ENCODE measurements at places on chromosomes 12 and 14.

DNA sequence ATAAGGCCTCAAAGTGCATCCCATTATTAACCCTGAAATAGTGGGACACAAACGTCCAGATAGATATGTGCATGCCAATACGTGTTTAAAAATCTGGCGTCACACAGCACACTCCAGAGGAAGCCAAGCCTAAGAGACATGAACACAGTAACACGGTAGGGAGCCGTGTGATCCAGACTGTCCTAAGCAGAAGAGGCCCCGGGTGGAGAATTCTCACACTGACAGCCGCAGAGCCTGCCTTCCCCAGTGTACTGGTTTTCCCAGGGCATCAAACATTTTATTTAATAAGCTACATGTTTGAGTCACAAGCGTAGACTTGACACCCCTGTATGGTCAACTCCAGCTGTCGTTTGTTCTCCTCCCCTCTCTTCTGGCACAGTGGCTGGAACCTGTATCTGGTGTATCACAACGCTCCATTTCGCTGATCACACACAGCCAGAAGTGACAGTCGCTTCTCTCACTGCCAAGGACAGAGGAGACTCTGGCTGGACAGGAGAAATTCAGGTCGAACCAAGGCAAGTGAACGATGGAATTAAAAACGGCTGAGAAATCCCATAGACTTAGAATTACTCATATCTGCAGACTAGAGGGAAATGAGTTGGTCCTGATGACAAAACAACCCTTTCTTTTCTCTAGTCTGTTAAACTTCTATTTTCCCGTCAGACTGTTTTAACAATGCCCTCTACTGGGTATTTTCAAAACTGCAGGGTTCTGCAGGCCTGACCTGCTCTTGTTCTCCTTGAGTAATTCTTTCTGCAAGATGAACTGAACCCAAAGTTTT lies 359.9 kb downstream of the RGS6 start:
- DNase-seq = peak; percentile 25

DNA sequence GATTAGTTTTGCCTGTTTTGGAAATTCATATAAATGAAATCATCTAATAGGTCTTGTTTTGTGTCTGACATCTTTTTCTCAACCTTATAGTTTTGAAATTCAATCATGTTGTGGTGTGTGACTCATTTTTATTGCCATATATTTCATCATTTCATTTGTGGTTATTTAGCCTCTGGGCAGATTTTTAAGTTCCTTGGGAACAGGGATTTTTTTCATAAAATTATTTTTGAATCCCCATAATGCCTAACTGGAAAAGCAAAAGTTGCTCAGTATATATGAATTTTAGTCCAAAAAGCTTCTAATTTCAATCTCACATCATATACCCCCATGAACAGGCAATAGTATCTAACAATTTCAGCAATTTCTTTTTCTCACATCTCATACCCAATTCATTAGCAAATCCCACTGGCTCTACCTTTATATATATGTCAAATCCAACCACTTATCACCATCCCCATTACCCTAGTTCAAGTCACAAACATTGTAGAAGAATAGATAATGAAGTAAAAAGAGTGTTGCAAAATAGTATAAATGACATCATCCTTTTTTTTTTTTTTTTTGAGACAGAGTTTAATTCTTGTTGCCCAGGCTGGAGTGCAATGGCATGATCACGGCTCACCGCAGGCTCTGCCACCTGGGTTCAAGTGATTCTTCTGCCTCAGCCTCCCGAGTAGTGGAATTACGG lies 2.6 kb upstream of the OR6J1 start:
- DNase-seq = no peak

DNA sequence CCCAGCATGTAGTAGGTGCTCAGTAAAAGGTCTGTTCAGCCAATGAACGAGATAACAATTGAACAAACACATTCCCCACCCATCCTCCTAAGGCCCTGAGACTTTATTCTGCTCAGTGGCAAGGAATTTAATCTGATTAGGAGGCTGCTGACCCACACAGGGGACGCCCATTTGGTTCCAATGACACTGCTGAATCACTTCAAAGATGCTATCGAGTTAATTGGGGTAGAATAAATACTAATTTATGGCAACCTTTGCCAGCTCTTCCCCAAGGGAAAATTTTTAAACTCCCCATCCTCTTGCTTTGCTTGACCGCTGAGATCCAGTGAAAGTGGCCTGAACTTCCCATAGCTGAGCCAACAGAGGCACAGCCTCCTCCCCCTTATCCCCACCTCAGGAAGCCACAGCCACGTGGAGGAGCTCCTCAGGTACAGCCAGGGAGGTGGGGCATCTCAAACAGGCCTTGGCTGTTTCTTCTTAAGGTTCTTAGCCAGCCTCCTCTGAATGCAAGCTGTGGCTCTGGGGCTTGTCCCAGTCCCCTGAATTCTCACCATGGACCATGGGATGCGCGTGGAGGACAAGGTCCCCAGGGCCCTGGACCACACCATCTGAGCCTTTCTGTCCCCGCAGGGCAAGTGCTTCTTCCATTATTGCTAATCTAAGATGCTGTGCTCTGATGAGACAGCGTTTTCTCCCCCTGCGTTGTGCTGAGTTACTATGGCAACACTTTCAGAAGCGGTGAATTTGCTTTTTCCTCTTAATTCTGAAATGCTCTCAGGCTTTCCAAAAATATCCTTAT lies 26.7 kb downstream of the C14orf132 start:
- DNase-seq = no peak

- DNase-seq = no peak
Measured at GRCh38 chr12:111761099-111761498, 5.6 kb upstream of the ALDH2 start.

GRCh38 chr12:91766454-91766853 lies 379.2 kb downstream of the BTG1 start:
- no peak for DNase-seq

- DNase-seq = no peak
Measured at GRCh38 chr14:101591121-101591520, 29.8 kb downstream of the DIO3 start.

DNA sequence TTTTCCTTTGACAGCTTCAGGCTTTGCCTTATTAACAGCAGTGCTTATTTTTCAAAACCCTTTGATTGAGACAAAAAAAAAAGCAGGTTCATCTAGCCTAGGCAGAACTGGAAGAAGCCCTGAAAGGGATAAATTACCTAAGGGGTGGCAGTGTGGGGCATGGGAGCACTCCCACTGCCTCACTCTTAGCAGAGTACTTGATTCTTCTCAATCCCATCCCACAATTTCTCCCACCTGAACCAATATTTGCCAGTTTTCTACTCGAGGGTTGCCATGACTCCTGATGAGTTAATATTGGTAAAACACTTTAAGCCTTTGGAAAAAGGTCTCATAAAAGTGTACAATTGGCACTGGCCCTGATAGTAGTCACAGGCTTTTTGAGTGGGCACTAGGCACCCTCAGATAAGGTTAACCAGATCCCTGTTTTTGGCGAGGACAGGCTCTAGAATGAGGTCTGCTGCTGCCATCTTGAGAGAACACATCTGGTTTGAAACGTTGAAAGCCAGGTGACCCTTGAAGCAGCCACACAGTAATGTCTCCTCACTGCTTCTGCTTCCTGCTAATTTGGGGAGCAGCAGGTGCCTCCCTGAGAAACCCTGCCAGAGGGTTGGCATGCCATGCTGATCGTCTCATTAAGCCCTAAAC lies 320.0 kb downstream of the RAD51B start:
- no peak for DNase-seq

DNA sequence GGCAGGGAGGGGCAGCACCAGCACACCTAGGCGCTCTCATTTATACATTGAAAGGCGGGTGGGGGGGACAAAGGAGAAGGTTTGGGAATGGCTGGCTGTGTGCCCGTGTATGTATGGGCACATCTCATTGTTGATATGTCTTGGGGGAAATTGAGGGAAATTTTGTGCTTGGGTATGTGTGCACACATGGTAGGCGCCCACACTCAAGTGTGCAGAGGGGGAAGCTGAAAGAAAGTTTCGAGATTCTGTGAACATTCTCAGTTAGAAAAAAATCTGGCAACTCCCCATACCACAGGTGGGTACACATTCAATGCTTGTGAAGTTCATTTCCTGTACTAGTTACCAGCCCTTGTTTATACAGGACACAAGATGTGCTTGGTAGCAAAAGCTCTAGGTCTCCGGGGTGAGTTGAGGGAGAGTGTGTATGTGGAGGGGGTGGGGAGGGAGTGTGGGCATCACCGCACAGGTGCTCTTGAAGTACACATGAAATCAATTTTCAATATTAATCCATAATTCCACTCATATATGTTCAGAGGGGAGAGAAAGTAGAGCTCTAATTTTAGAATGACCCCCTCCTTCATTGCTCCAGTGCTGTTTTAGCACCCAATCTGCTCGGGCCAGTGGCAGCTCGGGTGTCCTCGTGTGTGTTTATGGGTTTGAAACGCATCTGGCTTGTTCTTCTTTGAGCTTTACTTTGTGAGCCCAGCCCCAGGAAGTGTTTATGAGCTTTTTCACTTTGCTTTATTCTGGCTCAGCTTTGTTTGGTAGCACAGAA lies 286.0 kb downstream of the ZFP36L1 start:
- DNase-seq = no peak

DNA sequence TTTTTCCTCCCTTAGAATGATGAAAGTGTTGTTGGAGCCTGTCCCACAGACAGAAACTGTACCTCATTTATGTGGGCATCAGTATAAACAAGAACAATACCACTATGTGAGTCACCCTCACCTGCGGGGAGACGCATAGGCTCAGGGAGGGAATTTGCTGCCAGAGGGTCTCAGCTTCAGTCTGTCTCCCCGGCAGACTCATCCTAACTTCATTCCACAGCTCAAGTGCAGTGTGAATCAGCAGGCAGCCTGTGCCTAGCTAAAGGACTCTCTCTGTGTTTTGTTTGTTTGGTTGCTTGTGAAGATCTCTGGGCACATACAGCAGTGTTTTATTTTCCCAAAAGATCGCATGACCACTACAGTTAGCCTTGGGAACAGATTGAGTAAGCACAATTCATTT lies 98.9 kb downstream of the PRKCH start:
- DNase-seq = peak; percentile 29

- no peak for DNase-seq
Measured at GRCh38 chr12:8590842-8591545, 21.7 kb downstream of the AICDA start.

- DNase-seq = no peak
Measured at GRCh38 chr12:132622437-132623071, 4.0 kb downstream of the P2RX2 start.

DNA sequence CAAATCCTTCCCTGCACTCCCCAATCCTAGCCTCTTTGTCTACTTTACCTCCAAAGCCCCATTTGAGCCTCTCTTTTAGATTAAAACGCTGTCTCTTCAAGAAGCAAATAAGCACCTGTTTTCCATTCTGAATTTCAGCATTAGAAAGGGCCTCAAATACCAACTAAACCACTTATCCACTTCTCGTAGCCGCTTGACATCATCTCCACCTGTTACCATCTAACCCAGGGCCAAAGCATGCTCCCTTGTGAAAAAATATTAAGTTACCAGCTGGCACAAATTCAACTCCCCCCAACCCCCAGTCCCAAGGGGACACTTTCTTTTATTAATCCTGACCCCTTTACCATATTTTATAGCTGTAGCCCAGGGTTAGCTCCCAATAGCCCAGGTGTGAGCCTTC lies 43.1 kb downstream of the GPHB5 start:
- no peak for DNase-seq

GRCh38 chr12:124906606-124907261 lies 7.7 kb downstream of the UBC start:
- DNase-seq = peak; percentile 92

DNA sequence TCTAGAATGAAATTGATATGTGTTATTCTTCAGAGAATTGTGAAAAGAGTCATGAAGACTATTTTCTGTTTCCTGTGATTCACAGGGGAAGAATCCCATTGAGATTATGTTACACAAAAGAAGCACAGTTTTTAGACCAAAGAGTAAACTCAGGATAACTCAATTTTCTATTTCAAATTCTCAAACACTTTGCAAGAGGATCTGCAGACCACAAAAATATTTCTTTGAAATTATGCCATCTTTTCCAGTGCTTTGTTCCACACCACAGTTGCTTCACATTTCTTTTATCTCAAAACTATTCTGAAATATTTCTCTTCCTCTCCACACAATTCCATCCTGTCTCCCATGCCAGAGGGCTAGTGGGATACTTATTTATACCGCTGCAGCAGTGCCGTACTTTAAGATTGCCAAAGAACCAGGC lies 188.9 kb upstream of the FOXG1 start:
- no peak for DNase-seq

GRCh38 chr14:26213846-26214575 lies 383.8 kb downstream of the NOVA1 start:
- DNase-seq = no peak

DNA sequence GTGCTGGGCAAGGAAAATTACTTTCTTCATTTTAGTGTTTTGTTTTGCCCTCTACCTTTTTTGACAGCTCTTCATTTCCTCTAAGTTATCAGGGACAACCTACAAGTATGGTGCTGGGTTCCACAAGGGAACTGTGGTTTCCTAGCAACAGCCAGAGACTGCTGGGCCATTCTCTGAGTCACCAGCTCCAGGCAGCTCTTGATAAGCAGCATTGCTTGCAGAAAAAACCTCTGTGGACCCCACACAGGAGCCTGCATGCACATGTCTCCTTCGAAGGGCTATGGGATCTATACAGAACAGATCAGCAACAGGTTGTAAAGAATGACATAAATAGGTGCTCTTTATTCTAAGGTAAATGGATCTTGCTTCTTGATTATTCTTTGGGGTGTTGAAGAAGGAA lies 81.0 kb upstream of the CCDC196 start:
- no peak for DNase-seq

- peak; percentile 65 for DNase-seq
Measured at GRCh38 chr12:24948757-24949722, at the start of gene BCAT1. Gene BCAT1 (minus strand): TSS chr12:24949101. CDS start chr12:24948932, 169 bp downstream.

GRCh38 chr12:56614627-56615026 lies 15.5 kb downstream of the BAZ2A start:
- DNase-seq = no peak

DNA sequence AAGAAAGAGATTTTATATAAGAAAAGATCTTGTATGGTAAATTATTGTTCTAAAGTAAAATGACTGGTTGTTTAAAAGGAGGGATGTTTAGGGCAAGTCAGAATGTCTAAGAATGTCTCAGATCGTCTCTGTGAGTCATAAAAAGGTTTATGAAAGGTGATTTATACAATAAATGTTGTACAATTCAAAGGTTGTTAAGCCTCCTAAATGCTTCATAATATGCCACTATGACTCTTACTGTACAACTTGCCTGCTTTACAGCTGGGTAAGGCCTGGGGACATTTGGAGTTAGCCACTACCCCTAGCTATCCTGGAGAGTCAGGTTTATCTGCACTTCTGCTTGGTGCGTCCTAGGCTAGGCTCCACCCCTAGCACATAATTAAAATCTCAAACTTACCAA lies 927.4 kb downstream of the FSCB start:
- no peak for DNase-seq

- no peak for DNase-seq
Measured at GRCh38 chr12:26786865-26787514, 46.0 kb downstream of the ITPR2 start.

DNA sequence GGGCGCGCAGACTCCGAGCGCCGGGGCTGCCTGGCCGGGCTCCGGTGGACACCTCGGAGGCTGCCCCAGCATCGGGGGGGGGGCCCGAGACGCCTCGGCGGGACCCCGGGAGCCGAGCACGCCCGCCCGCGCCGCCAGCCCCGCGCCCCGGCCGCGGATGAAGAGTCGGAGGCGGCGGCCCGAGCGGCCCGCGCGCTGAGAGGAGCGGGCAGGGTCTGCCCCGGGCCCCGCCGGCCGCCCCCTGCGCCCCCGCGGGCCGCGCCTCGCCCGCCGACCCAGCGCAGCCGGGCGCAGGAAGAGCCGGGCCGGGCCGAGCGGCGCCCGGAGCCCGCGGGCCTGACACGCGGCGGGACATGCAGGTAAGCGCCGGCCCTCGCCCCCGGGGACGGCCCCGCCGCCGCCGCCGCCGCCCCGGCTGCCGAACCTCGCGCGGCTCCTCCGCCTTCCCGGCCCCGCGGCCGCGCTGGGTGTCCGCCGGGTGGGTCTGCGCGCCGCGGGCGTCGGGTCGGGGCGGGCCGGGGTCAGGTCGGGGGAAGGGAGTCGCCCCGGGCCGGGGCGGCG lies 63.7 kb downstream of the FBXL14 start:
- DNase-seq = no peak

Data from activated CD4-positive, alpha-beta T cell treated with anti-CD3 and anti-CD28 coated beads for 48 hours (primary cell).